T-cell (primary cell): ENCODE measurements at places on chromosomes 3 and 15.

DNA sequence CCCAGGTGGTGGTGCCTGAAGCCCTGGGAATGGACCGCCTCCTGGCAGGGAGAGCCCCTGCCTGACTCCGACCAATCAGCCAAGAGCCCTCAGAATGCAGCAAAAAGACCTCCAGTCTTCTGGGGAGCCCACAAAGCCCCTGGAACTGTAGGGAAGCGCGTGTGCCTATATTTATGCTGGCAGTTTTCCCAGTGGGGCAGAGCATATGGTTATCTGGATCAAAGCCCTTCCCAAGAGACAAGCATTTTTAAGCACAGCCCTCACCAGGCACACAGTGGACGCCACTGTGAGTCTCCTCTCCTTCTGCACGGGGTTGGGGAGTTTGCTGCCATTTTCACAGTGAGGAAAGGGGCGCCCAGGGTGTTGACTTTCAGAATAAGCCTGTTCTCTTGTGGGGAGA is 80.9 kb upstream of the RPL32 start:
- no peak overlapping the region for H3K27ac ChIP-seq
- peaks cover 40% of the 10 kb centered on the region for H3K36me3 ChIP-seq
- peaks cover 51% of the 10 kb centered on the region for H3K4me1 ChIP-seq
- H3K27me3 ChIP-seq = no peaks in the 10 kb centered on the region

DNA sequence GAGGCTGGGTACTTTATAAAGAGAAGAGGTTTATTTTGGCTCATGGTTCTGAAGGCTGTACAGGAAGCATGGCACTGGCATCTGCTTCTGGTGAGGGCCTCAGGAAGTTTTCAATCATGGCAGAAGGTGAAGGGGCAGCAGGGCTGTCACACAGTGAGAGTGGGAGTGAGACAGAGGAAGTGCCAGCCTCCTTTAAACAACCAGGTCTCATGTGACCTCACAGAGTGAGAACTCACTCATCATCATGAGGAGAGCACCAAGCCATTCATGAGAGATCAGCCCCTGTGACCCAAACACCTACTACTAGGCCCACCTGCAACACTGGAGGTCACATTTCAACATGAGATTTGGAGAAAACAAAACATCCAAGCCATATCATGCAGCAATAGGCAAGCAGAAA is 9.3 kb upstream of the RFTN1 start:
- H3K36me3 ChIP-seq = no peaks in the 10 kb centered on the region
- H3K27ac ChIP-seq = no peak overlapping the region
- no peak overlapping the region for H3K4me3 ChIP-seq
- H3K27me3 ChIP-seq = no peaks in the 10 kb centered on the region

DNA sequence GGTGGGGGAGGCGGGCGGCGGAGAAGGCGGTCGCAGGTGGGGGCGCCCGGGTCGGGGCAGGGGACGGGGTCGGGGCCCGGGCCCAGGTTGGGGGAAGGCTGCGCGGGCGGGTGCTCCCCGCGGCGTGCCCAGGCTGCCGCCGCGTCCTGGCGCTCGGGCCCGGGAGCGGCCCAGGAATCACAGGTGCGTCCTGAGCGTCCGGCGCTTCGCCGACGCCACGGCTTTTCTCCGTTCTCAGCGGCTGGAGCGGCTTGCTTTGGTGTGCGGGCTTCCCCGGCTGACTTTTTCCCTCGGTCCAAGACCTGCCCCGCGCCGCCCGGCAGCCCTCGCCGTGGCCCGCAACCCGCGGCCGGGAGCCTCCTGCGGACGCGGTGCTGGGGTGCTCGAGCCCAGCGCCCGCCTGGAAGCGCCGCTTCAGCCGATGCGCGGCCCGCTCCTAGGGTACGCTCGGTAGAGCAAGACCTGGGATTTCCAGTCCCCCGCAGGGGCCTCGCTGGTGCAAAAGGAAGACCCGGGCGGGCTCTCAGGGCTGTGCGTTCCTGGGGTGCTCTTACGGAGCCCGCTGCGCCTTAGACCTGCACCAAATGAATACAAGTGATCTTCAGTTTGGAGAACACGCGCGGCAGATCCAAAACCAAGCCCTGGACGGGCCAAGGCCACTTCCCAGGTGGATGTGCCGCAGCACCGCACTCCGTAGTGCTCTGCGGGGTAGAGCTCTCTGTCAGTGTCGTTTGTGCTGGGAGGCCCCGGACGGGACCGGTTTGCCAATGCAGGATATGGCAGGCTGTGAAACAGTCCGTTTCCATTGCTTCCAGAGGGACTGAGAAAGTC is 639 bp downstream of the NIPA1 start:
- H3K27ac ChIP-seq = no peak overlapping the region
- no peaks in the 10 kb centered on the region for H3K27me3 ChIP-seq
- H3K36me3 ChIP-seq = no peaks in the 10 kb centered on the region
- peaks cover 17% of the 10 kb centered on the region for H3K4me1 ChIP-seq
- peak overlapping the region; percentile 56 for H3K4me3 ChIP-seq

- no peak for DNase-seq
- H3K27me3 ChIP-seq = peaks cover 7% of the 10 kb centered on the region
- H3K4me3 ChIP-seq = peak overlapping the region; percentile 1
- H3K4me1 ChIP-seq = peaks cover 75% of the 10 kb centered on the region
These were observed 4.8 kb downstream of the VIPR1 start for GRCh38 chr3:42507252-42507651.

DNA sequence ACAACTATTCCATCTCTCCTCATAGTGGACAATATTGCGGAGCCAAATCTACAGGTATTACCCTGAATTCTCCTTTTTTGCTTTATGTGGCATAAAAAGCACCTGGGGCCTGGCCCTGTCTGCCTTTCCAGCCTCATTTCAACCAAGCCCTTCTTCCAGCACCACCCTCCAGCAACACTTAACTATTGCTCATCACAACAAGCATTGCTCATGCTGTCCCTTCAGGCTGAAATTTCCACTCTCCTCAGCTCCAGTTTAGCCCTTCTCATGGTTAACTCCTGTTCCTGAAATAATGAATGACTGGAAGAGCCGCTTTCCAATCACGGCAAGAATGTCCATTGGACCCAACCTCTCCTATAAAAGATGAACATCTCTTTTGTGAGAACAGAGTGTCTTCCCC is 107.4 kb downstream of the P2RY1 start:
- no peaks in the 10 kb centered on the region for H3K27me3 ChIP-seq
- no peaks in the 10 kb centered on the region for H3K4me1 ChIP-seq
- H3K27ac ChIP-seq = no peak overlapping the region
- DNase-seq = no peak
- H3K4me3 ChIP-seq = no peak overlapping the region

DNA sequence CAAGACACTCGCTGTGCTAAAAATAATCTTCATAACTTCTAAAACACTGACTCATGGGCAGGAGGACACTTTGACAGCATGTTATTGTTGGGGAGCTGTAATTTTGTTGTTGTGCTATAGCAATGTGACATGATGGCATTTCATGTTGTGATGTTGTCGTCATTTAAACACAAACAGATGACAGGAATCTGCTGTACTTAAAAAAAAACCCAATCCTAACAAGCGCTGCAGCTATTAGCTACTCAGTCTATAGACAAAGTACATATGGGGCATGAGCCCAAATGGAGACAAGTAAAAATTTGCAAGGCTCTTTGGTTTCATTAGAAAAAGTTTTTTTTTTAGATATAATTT is 828 bp upstream of the ATOSA start:
- H3K4me3 ChIP-seq = no peak overlapping the region
- DNase-seq = no peak
- peaks cover 6% of the 10 kb centered on the region for H3K36me3 ChIP-seq
- H3K4me1 ChIP-seq = peaks cover 12% of the 10 kb centered on the region
- no peaks in the 10 kb centered on the region for H3K27me3 ChIP-seq

DNA sequence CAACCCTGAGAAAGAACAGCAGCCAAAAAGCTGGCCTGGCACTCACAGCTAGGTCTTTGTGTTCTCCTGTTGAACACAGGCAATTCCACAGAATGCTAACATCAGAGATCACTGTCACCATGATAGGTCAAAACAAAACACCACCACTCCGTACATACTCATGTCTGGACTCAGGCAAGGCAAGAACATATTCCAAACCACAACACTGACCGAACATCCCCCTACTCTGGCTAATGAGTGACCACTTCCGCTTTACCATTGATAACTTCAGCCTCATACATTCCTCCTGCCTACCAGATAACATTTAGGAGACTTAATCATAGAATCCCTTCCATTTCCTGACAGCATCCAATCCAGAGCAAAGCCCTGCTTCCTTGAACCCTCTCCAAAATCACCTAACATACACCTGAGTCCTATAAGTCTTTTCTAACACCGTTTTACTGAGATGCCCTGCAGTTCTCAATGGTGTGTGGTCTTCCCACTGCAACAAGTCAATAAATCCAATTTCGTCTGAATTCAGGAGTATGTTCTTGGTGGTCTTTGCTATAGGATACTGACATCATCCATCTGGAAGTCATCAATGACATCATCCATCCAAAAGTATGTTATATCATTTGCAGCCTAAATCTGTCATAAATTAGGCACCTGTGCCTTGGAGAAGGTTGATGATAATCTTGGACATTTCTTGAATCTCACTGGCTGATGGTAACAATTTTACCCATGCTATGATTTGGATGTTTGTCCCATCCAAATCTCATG is 23.7 kb downstream of the RIOX2 start:
- H3K4me1 ChIP-seq = no peaks in the 10 kb centered on the region
- no peaks in the 10 kb centered on the region for H3K27me3 ChIP-seq
- no peak overlapping the region for H3K4me3 ChIP-seq
- no peak for DNase-seq
- H3K36me3 ChIP-seq = peaks cover 11% of the 10 kb centered on the region
- H3K27ac ChIP-seq = no peak overlapping the region

DNA sequence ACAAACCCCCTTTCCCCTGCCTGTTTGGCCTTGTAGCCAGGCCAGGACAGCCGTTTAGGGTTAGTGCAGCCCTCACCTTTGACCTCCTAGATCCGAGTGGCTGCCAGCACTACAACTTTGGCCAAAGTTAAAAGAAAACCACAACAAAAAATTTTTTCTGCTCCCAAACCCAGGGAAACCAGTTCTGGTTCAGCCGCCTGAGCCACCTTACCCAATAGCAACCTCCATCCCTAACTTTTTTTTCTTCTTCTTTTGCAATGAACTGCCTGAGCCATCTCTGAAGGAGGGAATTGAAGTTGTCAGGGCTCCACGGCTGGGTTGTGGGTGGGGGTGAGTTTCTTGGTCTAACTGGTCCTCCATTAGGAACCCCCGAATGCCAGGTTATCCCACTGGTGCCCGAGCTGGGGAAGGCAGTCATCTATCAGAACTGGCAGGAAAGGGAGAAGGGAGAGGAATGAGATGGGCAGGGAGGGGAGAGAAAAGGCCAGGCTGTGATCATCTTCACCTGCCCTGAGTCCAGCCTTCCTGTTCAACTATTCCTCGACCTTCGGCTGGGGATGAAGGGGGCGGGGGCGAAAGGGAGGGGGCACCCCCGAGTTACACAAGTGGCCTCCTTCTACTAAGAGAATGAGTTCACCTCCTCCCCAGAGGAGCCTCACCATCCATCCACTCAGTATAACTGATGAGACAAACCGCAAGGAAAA is 6.2 kb upstream of the NR2F2 start:
- no peaks in the 10 kb centered on the region for H3K36me3 ChIP-seq
- H3K27me3 ChIP-seq = peaks cover 55% of the 10 kb centered on the region
- H3K4me3 ChIP-seq = no peak overlapping the region
- DNase-seq = no peak
- H3K4me1 ChIP-seq = no peaks in the 10 kb centered on the region

GRCh38 chr3:193190146-193190786 is 50.8 kb upstream of the PLAAT1 start:
- H3K27me3 ChIP-seq = no peaks in the 10 kb centered on the region
- no peaks in the 10 kb centered on the region for H3K4me1 ChIP-seq
- no peak for DNase-seq
- H3K27ac ChIP-seq = no peak overlapping the region
- no peak overlapping the region for H3K4me3 ChIP-seq
